T follicular helper cell (primary cell): ENCODE measurements at places on chromosomes 11 and 22.

GRCh38 chr11:36162883-36163434 is 126.3 kb downstream of the COMMD9 start:
- DNase-seq = no peak

GRCh38 chr11:124760806-124761205 is 1.3 kb downstream of the ESAM start:
- no peak for DNase-seq

DNA sequence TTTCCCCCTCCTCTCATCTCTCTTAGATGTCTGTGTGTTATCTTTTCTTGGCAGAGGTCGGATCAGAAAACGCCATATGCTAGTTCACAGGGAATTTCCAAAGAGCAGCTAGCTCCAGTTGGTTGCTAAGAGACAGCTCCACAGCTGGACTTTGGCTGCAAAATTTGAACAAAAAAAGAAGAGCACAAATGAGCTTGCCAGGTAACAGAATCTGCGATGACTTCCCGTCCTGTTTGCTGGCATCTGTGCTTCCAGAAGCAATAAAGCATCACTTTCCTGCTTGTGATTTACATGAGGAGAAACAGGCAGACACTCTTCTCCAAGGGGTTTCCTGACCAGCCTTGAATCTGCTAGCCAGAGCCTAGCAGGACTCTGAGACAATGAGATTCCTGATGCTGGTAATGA is 596.0 kb upstream of the B3GAT1 start:
- DNase-seq = no peak

DNA sequence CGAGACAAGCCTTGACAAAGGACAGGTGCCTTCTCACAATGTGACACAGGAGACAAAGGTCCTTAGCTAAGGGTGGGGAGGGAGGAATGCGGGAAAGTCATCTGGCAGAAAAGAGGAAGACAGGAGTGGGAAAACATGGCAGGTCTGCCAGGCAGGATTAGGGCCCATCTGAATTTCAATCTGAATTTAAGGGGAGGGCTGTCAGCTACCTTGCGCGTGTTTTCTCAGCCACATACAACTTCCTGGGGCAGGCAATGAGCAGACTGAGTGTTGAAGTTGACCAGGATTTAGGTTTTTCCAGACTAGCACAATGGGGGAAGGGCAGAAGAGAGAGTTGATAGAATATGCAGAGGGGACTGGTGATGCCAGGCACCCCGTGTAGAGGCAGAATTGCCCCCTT is 66.7 kb upstream of the LARGE1 start:
- no peak for DNase-seq

GRCh38 chr11:122354025-122354697 is 238.1 kb upstream of the BLID start:
- DNase-seq = no peak

GRCh38 chr22:37896181-37896592 is 9.9 kb upstream of the MICALL1 start:
- no peak for DNase-seq

DNA sequence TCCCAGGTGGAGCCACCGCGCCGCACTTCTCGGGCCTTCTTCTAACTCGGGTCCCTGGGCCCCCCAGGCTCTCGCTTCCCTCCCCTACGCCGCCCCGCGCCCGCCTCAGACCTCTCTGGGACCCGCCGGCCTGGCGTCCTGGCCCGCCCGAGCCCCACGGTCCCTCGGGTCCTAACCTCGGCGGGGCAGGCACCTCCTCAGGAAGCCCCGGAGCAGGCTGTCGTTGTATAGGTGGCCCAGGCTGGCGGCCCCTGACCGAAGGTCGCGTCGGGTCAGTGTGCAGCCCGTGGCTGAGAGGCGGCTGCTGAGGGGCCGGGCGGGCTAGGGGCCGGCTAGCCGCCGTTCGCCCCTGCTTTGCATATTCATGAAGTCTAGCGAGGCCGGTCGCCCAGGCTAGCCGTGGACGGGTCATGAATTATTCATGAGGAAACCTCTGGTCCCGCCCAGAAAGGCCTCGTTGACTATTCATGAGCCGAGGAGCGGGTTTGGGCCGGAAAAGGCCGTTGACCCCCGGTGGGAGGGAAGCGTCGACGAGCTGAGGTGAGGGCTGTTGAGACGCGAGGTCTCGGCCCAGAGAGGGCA is at the start of gene HORMAD2:
Gene HORMAD2, plus strand, starts transcription at position 513 of the 582 bp plus-strand sequence. CDS start 13,489 bp downstream, outside the sequence.
- no peak for DNase-seq
